ENCODE measurements at places on chromosomes 6 and 20.

DNA sequence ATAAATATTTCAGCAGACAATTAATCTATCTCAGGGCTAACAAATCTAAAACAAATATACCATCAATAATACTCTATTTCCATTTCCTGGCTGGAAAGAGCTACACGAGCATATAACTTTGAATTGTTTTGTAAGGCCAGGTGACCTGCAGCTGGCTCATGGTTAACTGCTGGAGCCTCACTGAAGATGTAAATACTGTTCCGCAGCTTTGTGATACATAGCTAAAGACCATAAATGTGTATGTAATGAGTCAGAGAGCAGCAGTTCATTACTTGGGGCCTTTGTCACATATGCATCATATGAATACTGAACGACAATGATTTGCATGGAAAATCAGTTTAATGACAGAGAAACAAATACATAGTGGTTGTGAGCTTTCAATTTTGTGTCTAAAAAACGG, 109.4 kb upstream of the CCN2 start:
- DNase-seq: peak; percentile 91

DNA sequence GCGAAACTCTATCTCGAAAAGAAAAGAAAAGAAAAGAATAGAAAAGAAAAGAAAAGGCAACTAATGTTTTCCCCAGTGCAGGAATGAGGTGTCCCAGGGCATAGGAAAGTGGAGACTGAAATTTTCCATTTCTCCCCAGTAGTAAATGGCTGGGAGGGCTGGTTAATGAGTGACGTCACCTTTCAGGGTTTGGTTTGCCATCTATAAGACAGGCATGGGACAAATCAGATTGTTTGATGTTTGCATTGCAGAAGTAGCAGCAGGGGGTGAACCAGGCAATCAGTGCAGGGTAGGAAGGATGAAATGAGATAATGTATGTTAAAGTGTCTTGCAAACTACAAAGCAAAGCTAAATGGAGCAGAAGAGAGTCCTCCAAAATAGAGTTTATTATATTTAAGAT, 533.4 kb downstream of the PKHD1 start:
- no peak for DNase-seq

- DNase-seq: no peak
Measured at GRCh38 chr20:49924247-49924646, 8.9 kb upstream of the SPATA2 start.

DNA sequence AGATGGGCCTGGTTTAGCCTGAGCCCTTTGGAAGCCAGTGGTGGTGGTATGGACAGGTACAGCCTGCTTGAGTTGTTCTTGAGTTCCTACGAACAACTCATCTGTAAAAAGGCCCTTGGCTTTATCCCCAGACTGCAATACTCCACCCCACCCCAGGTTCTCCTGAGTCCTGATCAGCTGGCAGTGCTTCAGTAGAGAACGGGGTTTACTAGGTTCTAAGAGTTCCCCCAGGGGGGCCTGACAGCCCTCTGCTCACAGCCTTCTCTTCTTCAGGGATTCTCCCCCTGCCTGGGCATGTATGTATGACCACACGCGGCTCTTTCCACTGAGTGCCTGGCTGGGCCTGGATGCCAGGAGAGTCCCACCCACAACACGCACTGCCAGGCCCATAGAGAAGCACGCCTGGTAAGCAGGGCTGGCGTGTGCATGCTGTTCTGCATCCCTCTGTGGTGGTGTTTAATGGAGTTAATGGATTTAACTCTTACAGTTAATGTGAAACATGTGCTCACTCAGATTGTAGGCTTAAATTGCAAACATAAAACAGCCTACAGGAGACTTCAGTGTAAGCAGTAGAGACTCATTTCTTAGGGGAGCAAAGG, 44.3 kb upstream of the SLC4A11 start:
- no peak for DNase-seq

- peak; percentile 47 for DNase-seq
Measured at GRCh38 chr6:21949211-21949801, 347.5 kb downstream of the PRL start.

GRCh38 chr6:100559859-100560258, 95.1 kb upstream of the SIM1 start:
- no peak for DNase-seq

- DNase-seq: no peak
Measured at GRCh38 chr6:83160167-83160566, 32.9 kb downstream of the PGM3 start.

Measured in choroid plexus epithelial cell (primary cell).